ENCODE measurements at places on chromosomes 16 and 17. TPM values are rescaled to one million over a fixed set of nuclear protein-coding genes. Genes with fewer than 3 reads are reported as not detected.

GRCh38 chr17:55722016-55722736 is 488 bp downstream of the TMEM100 start:
- no peaks in the 10 kb centered on the region for H3K4me1 ChIP-seq
- H3K36me3 ChIP-seq: no peaks in the 10 kb centered on the region
- no peaks in the 10 kb centered on the region for H3K27me3 ChIP-seq
- peak overlapping the region; percentile 42 for H3K4me3 ChIP-seq

DNA sequence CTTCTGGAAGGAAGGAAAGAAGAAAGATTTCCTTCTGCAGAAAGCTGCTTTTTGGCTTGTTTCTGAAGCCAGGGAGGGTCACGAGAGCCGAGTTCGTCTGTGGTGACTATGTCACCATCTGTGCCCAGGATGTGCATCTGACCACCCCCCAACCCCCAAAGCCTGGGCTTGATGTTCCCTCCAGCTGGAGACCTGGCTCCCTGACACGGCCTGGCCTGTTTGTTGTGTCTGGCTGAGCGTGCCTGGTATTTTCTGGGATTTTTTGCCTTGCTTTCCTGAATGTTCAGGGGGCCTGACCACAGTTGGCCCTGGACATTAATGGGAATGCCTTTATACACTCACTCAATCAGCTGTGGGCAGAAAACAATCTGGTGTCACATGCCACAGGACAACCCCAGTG is 38.9 kb downstream of the LGALS9 start:
- no peak overlapping the region for H3K27ac ChIP-seq
- H3K27me3 ChIP-seq: no peaks in the 10 kb centered on the region
- H3K36me3 ChIP-seq: no peaks in the 10 kb centered on the region
- H3K4me3 ChIP-seq: no peak overlapping the region
- no peaks in the 10 kb centered on the region for H3K4me1 ChIP-seq

GRCh38 chr17:14198013-14198412 is 38.6 kb downstream of the CDRT15 start:
- no peaks in the 10 kb centered on the region for H3K27me3 ChIP-seq
- H3K4me1 ChIP-seq: peaks cover 41% of the 10 kb centered on the region
- peak; percentile 79 for DNase-seq
- H3K27ac ChIP-seq: peak overlapping the region; percentile 9

DNA sequence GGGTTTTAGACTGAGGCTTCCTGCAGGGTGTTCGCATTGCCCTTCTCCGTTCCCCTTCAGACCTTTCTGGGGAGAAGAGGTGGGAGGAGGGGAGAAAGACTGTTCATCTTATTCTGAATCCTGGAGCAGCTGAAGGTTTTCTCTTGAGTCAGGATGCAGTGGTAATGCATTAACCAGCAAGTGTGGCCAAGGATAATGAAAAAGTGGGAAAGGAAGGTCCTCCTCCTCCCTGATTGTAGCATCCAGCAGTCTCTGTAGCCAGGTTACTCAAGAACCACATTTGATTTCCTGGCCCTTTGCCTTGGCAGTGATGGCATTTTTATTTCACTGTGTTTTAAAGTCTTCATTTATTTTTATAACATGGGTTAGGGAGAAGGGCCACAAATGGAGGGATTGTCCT is 59.1 kb downstream of the CYLD start:
- H3K4me3 ChIP-seq: no peak overlapping the region
- H3K27ac ChIP-seq: no peak overlapping the region
- DNase-seq: peak; percentile 6
- H3K36me3 ChIP-seq: peaks cover 37% of the 10 kb centered on the region
- H3K4me1 ChIP-seq: no peaks in the 10 kb centered on the region

DNA sequence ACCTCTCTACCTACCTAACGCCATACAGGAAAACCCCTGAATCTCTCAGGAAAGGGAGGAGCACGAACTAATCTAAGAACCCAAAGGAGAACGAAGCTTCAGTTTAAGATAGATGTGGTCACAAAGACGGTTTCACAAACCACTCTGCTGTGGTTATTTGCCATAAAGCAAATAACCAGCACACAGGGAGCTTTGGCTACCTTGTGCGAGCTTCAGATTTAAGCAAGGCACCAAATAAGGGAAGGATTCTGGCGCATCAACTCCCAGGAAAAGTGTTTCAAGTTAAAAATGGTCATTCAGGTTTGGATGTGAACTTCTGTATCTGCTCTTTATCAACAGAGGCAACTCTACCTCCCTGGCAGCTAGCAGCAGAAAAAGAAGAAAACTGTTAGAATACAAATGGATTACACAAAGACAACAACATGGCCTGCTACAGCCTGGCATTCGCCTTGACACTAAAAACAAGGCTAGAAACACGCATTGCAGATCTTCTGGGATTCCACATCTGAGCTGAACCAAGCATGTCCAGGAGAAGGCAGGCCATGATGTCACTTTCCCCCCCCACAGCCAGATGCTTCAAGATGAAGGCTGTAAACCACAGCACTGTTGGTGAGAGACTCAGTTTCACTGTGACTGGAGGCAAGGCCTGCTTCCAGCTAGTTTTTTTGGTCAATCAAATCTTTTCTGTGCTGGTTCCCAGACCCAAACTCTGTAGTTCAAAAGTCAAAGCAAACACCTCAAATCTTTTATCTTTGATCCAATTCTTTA is 43.6 kb downstream of the SMG6 start:
- no peak for DNase-seq
- no peak overlapping the region for H3K4me3 ChIP-seq
- peaks cover 5% of the 10 kb centered on the region for H3K36me3 ChIP-seq
- no peaks in the 10 kb centered on the region for H3K27me3 ChIP-seq
- H3K27ac ChIP-seq: no peak overlapping the region

DNA sequence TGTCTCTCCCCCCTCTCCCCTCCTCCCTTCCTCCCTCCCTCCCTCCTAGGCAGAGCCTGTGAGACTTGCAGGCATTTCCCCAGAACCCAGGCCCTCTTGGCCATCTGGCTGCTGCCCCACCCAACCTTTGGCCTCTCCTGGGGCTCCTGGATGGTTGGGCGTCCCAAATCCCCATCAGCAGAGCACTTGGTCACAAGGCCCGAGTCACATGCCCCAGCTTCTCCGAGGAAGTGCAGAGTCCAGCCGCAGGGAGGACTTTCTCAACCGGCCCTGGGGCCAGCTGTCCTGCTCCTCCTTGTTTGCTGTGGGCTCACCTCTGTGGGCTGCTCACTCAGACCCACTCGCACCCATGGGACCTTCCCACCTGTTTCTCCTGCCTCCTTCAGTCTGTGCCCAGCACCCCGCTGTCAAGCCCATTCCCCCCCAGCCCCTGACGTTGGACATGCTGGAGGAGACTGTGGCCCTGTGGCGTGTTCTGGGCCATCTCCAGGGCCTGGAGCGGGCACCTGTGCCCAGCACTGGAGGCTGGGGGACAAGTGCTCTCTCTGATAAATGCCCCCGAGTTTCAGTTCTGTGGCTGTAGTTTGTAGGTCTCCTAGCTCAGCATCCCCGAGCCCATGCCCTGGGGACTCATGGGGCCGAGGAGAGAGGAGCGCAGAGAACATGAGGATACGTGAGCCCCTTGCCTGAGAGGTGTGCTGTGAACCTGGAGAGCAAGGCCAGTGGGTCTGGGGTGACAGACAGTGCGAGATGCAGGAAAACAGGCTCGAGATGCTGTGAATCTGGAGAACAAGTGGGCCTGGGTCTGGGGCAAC is 42.3 kb upstream of the ZNF750 start:
- peak overlapping the region; percentile 59 for H3K27ac ChIP-seq
- H3K4me1 ChIP-seq: peaks cover 89% of the 10 kb centered on the region
- no peak for DNase-seq
- no peak overlapping the region for H3K4me3 ChIP-seq

- no peaks in the 10 kb centered on the region for H3K27me3 ChIP-seq
- no peaks in the 10 kb centered on the region for H3K4me1 ChIP-seq
- H3K27ac ChIP-seq: no peak overlapping the region
- no peak for DNase-seq
Observed at GRCh38 chr17:53722407-53722806, 100.3 kb upstream of the KIF2B start.

- DNase-seq: no peak
- H3K27me3 ChIP-seq: no peaks in the 10 kb centered on the region
- no peak within 1 kb of the TSS for H3K27ac ChIP-seq
- H3K4me3 ChIP-seq: no peak within 1 kb of the TSS
- H3K36me3 ChIP-seq: no peaks in the 10 kb centered on the region
- H3K4me1 ChIP-seq: no peaks in the 10 kb centered on the region
Observed at GRCh38 chr17:10549096-10549842, at the start of gene MYH2. Gene MYH2, minus strand, starts transcription at chr17:10549658. Its CDS starts 1,738 bp downstream, at chr17:10547920.

DNA sequence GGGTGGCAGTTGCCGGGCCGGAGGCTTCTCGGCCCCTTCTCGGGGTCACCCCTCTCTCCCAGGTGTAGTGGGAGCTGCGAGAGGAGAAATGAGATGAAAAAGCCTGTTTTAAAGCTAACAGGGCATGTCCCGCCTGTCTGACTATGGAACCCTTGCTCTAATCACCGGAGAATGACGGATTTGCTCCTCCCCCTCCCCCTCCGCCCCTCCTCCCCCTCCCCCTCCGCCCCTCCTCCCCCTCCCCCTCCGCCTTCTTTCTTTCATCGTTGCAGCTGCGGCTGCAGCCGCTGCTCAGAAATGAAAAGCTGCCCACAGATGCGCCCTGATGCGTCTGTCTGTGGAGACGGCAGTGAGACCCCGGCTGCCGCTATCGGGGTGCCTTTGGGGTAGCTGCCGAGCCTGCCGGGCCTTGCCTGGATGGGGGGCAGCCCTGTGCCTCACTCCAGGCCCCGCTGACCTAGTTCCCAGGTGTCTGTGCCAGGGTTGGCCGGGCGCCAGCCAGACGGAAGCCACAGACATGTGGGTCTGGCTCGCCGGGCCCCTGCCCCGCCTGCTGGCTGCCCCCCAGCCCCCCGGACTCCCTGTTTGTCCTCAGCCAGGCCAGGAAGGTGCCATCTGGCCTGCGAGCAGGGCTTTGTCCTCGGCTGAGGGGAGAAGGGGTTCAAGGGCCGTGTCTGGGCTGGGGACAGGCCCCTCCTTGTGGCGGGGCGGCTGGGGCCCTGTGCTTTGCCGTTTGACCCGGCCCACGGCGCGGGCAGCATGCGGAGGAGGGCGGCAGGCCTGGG is 37.7 kb downstream of the GINS2 start:
- H3K4me3 ChIP-seq: no peak overlapping the region
- peaks cover 5% of the 10 kb centered on the region for H3K4me1 ChIP-seq
- DNase-seq: peak; percentile 82
- H3K27ac ChIP-seq: no peak overlapping the region
- no peaks in the 10 kb centered on the region for H3K27me3 ChIP-seq
- H3K36me3 ChIP-seq: no peaks in the 10 kb centered on the region

GRCh38 chr17:78497115-78497540 is 80.1 kb downstream of the DNAH17 start:
- DNase-seq: peak; percentile 42
- H3K27ac ChIP-seq: no peak overlapping the region
- H3K4me1 ChIP-seq: peaks cover 4% of the 10 kb centered on the region
- no peak overlapping the region for H3K4me3 ChIP-seq

DNA sequence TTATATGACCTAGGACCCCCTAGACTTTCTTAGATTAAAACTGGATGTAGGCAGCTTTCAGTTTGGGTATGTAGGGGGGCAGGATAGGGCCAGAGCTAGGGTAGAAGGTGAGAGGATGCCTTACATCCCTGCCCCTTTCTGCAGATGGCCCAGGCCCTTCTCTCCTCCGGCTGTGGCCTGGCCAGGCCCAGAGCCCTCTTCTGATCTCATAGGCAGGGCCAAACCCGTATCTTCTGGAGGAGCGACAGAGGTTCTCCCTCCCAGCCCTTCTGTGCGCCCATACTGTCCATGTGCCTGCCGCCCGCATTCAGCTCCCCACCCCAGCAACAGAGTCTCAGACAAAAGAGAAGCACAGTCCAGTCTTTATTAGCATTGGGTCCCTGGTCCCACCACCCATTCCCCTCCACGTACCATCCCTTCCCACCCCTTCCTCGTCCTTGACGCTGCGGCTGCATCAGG is 2.0 kb upstream of the TSPOAP1 start:
- H3K36me3 ChIP-seq: peaks cover 9% of the 10 kb centered on the region
- no peak for DNase-seq
- H3K4me3 ChIP-seq: peak overlapping the region; percentile 86

DNA sequence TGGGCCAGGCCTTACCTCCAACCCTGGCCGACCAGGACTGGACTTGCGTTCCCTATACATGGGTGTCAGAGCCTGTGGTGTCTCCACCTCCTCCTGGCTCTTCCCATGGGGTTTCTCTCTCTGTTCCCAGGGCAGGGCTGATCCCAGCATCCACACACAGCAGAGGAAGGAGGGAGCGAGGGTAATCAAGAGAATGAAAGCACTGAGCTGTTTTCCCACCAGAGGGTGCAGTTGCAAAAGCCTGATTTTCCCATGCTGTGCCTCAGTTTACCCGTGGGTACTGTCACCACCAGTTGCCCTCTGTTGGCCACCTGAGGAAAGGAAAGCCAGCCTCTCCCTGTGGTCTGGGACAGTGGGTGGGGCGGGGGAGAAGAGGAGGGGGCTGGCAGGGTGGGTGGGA is 249.7 kb upstream of the GSE1 start:
- H3K36me3 ChIP-seq: no peaks in the 10 kb centered on the region
- H3K27ac ChIP-seq: no peak overlapping the region
- DNase-seq: no peak
- no peak overlapping the region for H3K4me3 ChIP-seq

- DNase-seq: no peak
- H3K4me3 ChIP-seq: no peak overlapping the region
- peaks cover 16% of the 10 kb centered on the region for H3K4me1 ChIP-seq
- H3K36me3 ChIP-seq: peaks cover 16% of the 10 kb centered on the region
Observed at GRCh38 chr16:29987371-29988085, 7.9 kb downstream of the HIRIP3 start.

DNA sequence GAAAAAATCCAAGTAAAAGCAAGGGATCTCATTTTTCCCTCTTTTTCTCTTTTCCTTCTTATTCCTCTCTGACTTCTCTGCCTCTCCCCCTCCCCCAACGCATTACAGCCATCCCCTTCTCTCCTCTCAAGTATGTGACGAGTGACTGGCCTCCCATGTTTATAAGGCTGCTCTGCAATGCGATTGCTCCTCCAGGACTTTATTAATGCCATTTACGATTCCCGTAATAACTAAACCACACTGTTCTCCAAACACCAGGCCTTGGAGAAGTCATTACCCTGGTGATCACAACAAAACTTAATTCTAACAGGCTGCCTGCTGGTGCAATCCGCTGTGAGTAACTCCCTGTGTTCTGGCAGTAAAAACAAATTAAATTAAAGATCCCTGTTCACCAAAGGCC is 88.8 kb downstream of the HS3ST3B1 start:
- H3K27ac ChIP-seq: no peak overlapping the region
- H3K27me3 ChIP-seq: no peaks in the 10 kb centered on the region
- H3K4me3 ChIP-seq: no peak overlapping the region
- no peak for DNase-seq

Gene CASKIN2
- 28.4 TPM for polyA plus RNA-seq

Gene GH1
- not detected for polyA plus RNA-seq

Gene ZACN
- 17.8 TPM for polyA plus RNA-seq

Gene CCDC102A
- polyA plus RNA-seq: 11.6 TPM

Measured in left lung (tissue), 14 donors.